HuH-7.5 (cell line): ENCODE measurements at places on chromosomes 11 and 22.

DNA sequence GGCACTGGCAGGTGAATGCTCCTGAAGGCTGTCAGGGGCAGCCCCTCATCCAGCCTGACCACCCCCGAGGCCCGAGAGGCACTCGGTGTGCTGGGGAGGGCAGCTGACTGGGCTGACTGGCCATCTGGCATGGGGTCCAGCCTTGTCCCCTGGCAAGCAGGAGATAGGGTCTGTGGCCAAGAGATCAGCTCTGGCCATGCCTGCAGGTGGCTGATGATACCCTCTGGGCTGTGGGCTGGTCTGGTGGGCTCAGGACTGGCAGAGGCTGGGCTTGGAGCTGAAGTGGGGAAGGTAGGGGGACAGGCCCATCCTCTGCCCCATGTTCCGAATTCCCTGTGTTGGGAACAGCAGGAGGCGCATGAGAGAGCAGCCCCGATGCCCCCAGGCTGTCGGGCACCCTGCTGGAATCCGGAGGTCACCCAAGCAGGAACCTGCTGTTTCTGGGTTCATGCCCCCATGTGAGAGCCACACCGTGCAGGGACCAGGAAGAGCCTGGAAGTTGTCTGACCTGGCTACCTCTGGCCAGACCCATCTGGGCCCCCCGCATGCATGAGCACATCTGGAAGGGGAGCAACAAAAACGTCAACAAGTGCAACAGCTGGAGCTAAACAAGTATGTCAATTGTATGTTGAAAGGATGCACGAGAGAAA lies 527.0 kb downstream of the TBC1D22A start:
- DNase-seq = no peak

DNA sequence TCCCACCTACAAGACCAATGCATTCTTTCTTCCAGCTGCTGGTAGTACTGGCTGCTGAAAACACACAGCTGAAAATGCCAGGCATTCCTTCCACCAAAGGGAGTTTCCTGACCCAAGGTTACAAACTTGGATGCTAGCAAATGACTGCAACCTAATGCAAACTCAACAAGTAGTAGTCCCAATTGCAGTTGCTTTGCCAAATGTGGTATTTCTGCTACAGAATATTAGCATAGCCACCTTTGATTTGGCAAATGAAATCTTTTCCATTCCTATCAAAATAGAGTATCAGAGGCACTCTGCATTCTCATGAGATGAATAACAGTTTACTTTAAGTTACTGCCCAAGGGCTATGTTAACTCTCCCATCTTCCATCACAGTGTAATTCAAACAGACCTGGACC lies 172.0 kb upstream of the ARHGAP42 start:
- DNase-seq = no peak

GRCh38 chr11:129117595-129118350 lies 74.4 kb downstream of the ARHGAP32 start:
- no peak for DNase-seq

DNA sequence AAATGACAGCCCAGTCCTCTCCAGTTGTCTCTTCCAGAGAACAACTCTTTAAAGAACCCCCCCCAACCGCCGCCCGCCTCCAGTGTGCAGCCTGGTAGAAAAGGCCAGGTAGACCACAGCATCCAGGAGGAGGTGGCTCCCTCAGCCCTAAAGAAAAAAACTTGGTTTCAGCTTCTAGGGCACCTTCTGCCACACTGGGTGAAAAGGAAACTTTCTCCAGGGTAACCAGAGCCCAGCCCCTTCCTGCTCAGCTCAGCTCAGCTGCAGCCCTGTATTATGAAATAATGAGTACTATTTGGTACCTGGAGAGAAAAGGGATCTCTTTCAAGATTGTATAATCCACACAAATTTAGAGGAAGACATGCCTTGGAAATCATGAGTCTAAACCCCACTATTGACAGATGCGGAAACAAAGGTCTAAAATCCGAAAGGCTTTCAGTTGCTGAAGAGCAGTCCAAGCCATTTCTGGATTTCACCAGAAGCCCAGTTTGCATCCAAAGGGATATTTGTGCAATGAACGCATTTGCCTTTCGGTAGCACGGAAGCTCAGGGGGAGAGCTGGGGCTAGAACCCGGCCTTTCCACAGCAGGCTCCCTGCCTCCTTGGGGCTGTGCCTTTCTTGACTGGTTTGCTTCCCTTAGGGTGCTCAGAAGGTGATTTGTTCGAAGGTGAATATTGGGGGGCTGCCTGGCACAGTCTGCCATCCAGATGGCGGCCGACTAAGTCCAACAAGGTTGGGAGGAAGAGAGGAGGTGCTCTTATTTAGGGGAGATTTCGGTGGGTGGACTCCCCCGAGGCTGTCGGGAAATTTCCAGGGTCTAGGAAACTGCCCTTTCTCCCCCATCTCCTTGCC lies 3.3 kb downstream of the FXYD6 start:
- no peak for DNase-seq

GRCh38 chr11:22466809-22467208 lies 128.6 kb downstream of the SLC17A6 start:
- DNase-seq = no peak

- no peak for DNase-seq
Observed at GRCh38 chr11:1779034-1779805, 15.5 kb upstream of the CTSD start.

- no peak for DNase-seq
Observed at GRCh38 chr22:42604403-42604802, 10.3 kb downstream of the POLDIP3 start.

DNA sequence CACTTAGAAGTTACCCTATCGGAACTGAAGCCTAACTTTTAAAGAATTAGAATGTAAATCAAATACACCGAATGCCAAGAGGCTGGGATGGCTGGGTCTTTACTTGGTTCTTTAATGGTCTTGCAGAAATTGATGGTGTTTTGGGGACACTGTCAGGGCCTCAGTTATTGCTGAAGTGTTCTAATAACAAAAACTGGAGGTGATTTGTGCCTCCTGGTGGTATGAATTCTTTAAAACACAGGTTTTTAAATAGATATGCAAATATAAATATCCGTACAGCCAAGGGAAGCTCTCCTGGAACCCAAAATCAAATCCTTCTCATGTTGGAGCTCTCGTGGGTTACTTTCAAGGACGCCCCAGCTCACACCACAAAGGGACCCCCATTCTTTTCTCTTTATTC lies 19.3 kb upstream of the TMPRSS5 start:
- DNase-seq = no peak

GRCh38 chr11:75035911-75036565 lies 47.3 kb downstream of the NEU3 start:
- no peak for DNase-seq

DNA sequence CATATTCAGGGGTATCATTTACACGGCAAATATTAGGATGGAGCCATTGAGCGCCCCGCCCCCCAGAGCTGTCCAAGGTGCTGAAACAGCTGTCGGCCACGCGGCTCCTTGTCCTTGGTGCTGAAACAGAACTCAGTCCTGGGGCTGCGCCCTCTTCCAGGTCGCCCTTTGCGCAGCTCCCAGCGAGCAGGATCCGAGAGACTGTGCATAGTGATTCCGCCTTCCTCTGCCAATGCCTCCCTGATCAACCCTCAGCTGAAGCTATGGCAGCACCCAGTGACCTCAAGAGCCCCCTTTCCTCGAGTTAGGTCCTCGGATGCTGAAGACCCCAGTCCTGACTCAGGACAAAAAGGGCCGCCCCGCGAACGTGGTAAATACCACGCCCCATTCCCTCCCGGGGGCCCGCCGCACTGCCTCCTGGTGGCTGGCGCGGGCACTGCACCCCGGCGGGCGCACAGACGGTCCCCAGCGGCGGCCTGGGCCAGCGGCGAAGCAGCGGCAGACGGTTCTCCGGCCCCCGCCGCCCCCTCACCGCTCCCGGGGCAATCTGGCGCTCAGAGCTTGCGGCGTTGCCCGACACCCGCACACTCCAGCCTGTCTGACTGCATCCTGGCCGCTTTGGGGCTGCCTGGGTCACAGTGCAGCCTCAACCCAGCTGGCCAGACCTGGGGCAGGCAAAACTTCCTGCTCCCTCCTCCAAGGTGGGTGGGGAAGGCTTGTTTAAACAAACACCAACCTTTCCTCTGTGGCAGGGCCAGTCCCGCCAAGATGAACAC lies 13.4 kb downstream of the SYT7 start:
- peak; percentile 99 for DNase-seq

DNA sequence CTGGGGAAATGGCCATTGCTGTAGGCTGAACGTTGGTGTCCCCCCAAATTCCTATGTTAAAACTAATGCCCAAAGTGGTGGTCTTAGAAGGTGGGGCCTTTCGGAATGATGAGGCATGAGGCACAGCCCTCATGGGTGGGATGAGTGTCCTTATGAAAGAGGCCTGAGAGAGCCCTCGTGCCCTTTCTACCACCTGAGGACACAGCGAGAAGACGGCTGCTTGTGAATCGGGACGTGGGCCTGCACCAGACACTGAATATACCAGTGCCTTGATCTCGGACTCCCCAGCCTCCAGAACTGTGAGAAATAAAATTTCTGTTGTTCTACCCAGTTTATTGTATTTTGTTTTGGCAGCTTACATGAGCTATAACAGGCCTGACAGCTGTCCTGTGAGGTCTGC lies 162.9 kb upstream of the B3GAT1 start:
- no peak for DNase-seq

GRCh38 chr11:26702406-26702805 lies 19.5 kb downstream of the SLC5A12 start:
- DNase-seq = no peak

GRCh38 chr11:15280393-15280792 lies 165.7 kb downstream of the INSC start:
- no peak for DNase-seq

- no peak for DNase-seq
Observed at GRCh38 chr11:10506008-10506370, 35.0 kb downstream of the RNF141 start.

DNA sequence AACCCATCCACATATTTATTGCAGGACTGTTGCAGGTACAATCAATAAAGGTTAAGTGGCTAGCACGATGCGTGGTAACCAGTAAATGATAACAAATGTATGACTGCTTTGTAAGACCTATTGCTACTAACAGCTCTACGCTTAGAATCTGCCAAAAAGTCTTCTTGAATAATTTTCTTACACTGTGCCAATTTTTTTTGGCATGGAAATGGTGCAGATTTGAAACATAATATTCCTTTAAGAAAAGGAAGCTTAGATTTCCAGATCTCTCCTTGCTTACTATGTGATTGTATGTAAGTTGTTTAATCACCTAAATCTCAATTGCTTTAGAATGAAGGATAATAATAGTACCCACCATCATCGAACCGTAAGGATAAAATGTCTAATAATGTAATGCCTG lies 192.0 kb downstream of the LRRC4C start:
- DNase-seq = no peak

GRCh38 chr11:117547195-117547850 lies 219.7 kb downstream of the CEP164 start:
- no peak for DNase-seq

DNA sequence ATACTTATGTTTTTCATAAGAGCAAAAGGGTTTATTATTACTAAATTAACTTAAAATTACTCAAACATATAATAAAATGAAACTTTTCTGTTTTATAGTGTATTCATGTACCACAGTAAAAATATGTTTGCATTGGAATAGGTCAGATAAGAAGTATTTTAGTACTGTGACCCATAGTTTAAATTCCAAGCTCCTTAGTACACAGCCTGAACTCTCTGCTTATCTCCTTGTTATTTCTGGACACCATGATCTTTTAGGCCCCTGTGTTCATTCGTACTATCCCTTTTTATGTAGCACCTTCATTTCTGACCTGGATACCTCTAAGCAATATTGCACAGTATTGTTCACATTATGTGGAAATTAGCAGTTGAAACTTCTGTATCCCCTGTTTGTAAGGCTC lies 296.7 kb upstream of the SYN3 start:
- no peak for DNase-seq

- DNase-seq = no peak
Observed at GRCh38 chr11:3626250-3626960, 15.4 kb downstream of the ART5 start.

DNA sequence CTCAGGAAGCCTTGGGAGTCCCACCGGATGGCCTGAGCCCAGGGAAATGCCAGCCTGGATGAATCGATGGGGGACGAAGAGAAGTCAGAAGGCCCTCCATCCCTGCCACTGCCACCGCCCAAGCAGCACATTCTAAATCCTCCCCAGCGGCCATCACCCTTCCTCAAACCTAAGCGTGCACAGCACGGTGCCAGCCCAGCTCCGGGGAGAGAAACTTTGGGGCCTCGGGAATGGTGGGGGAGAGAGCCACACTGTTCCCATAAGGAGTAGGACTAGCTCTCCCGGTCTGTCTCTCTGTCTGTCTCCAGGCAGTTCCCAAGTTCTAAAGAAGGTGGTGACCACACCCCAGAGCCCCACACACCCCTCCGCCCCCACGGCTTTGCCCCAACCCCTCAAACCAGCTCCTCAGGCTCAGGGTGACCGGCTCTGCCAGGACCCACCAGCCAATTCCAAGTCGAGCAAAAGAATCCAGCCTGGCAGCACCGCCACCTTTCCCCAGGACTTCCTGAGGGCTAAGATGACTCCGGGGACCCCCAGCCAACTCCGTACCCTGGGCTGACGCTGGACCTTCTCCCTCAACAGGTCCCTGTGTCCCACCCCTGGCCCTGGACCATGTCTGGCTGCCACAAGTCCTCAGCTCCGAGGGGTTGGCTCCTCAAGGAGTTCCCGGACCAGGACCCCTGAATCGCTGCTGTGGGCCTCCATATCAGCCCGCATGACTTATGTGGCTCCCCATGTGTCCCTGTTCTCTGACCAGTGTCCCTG lies 2.7 kb downstream of the AHNAK start:
- DNase-seq = no peak

- DNase-seq = no peak
Observed at GRCh38 chr11:62443390-62444235, 24.8 kb downstream of the SCGB1A1 start.

DNA sequence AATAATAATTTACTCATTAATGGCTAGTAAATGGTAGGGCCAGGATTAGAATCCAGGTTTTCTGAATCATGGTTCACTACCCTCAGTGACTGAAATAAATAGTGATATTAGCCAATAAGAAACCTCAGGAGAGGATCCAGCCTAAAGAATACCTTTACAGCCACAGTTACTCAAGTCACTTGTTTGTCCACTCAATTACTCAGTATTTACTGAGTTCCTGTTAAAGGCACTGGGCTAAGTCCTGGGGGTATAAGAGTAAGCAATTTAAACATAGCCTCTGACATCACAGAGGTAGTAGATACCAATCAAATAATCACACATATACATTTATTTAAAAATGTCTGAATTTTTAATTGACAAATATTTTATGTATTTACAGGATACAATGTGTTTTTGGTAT lies 56.8 kb upstream of the GAB2 start:
- DNase-seq = no peak

DNA sequence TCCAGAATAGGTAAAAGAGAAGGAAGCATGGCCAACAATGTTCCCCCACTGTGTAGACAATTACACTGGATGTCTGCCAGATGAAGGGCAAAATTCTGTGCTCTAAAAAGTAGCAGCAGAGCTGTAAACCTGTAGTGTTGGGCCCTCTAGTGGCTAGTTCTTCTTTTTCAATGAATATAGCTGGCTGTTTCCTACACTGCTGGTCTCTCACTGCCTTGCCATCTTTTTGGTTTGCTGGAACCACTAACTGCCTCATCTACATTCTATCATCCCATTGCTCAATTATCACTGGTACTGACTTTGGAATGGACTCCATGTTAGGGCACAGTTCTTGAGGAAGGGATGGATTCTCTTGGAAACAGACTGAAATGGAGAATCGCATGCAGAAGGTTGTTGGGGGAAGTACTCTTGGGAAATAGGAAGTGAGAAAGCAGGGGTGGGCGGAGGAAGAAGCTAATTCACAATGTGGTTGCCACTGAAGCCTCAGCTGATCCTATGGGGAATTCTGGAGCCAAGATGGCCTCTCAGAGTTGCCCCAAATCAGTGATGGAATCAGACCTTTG lies 17.9 kb downstream of the KCNE3 start:
- peak; percentile 24 for DNase-seq
